ENCODE measurements at places on chromosomes 2 and 18.

- DNase-seq: peak; percentile 41
Measured at GRCh38 chr2:36785179-36785795, 88.8 kb downstream of the VIT start.

GRCh38 chr2:33619028-33619427, 19.9 kb upstream of the FAM98A start:
- no peak for DNase-seq

DNA sequence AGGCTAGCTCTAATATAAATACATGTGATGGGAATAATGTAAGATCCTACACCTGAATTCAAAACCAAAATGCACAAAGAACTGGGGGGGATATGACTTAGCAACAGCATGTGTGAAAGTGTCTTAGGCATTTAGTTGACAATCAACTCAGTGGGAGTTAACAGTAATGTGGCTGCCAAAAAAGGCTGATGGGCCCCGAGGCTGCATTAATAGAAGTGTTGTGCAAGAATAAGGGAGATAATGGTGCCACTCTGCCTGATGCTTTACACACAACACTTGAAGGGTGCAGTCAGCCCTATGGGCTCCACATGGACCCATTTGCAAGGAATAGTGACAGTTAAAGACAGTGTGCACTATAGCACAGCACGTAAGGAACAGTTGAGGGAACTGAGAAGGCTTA, 649.4 kb upstream of the ZEB2 start:
- DNase-seq: no peak

DNA sequence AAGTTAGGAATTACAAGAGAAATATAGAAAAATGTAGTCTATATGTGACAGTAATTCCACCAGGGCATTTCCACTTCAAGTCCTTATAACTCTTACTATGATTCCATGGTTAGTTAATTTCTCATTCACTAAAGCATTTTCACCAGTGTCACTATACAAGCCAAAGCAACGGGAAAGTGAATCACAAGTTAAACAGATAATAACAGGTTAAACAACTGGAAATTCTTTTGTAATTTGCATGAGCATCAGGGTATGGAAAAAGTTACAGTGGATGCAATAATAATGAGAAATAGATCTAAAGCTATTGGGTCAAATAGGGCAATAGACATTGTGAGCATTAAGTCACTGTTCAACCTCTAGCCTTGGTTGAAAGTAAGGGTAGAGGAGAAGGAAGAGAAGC, 88.9 kb upstream of the ST6GAL2 start:
- DNase-seq: no peak

DNA sequence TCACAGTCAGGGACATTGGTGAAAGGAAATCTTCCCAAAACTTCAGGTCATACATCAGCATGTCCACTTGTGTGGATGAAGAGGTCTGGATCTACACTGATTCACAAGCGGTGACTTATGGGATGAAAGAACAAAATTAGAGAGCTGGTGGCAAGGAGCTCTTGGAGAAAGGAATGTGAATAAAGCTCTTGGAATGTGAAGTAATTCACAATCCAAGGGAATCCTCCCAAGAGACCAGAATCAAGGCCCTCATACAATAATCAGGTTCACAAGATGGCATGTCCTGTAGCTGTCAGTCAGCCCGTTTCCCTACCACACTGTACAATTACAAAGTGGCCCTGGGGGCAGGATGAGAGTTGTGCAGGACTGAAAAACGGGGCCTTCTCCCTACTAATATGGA, 96.2 kb downstream of the MRPS9 start:
- DNase-seq: no peak

- DNase-seq: no peak
Measured at GRCh38 chr2:99545604-99546003, 55.8 kb upstream of the REV1 start.

GRCh38 chr2:34731292-34731691, 1132.2 kb upstream of the FAM98A start:
- no peak for DNase-seq

DNA sequence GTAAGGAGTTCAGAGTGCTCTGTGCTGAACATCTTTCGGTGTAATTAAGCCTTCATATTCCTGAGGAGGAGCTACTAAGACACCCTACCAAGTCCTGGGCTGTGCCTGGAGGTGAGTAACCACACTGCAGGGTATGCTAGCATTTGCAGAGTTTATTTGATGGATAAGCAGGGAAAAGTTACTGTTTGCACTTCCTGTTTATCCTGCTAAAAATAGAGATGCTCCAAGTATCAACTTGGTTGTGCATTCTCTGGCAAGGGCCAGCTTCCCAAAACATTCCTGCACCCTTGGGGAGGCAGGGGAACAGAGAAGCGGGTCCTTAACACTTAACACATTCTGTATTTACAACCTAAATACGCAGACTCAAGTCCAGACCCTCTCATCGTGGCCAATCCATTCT, 49.8 kb downstream of the PARD6G start:
- no peak for DNase-seq

- no peak for DNase-seq
Measured at GRCh38 chr2:215522237-215522636, 86.4 kb upstream of the FN1 start.

- DNase-seq: no peak
Measured at GRCh38 chr2:221569425-221569845, 2.7 kb downstream of the EPHA4 start.

- peak; percentile 1 for DNase-seq
Measured at GRCh38 chr2:228048838-228049490, 132.5 kb downstream of the SPHKAP start.

DNA sequence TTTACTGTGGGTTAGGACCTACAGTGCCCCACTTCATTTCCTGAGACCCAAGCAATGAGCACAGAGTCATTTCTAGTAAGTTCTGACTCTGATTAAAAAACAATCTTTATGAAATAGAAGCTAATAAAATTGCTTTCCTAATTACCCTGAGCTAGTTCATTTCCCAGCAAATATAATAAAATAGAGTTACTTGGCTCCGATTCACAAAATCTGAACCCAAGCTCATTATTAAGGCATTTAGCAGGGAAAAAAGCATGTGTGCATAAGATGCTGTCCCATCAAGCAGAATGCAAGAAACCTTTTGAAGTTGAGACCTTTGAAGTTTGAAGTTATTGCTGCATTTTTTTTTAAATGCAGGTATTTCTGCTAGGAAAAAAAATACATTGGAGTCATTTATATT, 629.1 kb downstream of the BCL11A start:
- DNase-seq: no peak

- DNase-seq: no peak
Measured at GRCh38 chr2:206798000-206798399, 32.6 kb downstream of the FASTKD2 start.

GRCh38 chr2:47555368-47555767, 152.4 kb downstream of the MSH2 start:
- DNase-seq: no peak

DNA sequence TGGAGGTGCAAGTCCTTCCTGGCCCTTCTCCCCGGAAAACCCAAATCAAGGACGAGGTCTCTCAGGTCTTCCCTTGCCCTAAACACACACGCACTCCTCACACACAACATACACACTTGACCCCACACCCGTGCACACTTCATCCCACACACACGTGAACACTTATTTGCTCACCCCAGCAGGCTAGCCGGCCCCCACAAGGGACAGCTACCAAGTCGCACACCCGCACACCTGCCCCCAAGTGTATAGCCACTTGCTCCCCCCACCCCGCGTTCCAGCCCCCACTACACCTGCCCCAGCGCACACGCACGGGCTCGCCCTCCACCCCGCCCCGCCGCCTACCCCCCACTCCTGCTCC, 359 bp downstream of the TGFBRAP1 start:
- peak; percentile 25 for DNase-seq

DNA sequence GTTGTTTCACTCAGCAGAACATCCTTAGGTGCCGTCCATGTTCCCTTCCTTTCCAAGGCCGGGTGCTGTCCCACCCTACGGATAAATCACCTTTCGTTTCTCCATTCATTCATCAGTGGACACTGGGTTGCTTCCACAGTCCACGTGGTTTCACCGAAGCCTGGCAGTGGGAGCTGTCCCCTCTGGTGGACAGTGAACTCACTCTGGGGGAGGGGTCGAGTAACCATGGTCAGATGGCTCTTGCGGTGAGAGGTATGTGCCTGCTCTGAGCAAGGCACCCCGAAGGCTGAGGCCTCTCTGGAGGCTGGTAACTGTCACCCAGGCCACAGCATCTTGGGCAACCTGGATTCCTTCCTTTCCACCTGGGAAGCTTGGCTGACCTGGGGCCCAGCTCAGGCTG, 61.5 kb upstream of the TWIST2 start:
- DNase-seq: no peak

- DNase-seq: peak; percentile 75
Measured at GRCh38 chr18:62526098-62527025, 3.5 kb downstream of the ZCCHC2 start.

DNA sequence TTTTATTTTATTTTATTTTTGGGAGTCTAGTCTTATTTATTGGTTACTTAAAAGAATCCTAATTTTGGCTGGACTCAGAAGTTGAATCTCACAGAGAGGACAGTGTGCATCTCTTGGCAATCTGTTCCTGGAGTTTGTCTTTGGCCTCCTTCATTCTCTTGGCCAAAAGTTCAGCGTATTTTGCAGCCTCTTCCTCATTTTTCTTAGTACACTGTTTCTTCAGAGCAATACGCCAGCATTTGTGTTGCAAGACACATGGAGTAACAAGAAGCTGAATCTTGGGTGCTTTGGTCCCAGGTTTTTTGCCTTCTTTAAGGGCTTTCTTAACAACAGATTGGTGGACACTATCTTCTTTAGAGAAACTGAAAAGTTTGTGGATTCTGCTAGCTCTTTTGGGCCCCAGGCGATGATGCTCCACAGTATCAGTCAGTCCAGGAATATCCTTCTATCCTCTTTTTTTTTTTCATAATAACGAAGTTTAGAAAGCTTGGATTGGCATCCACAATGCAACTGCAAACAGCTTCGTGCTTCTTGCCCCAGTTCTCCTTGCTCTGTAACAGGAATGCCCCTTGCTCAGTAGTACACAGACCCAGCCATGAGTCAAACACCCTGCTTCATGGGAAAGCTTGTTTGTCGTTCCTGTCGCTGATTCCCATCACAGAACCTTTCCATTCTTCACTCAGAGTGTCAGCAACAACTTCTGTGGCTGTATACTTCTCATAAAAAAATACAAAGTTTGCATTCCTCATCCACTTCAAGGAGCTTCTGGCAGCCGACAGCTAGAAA, 34.8 kb upstream of the RFX8 start:
- DNase-seq: no peak

DNA sequence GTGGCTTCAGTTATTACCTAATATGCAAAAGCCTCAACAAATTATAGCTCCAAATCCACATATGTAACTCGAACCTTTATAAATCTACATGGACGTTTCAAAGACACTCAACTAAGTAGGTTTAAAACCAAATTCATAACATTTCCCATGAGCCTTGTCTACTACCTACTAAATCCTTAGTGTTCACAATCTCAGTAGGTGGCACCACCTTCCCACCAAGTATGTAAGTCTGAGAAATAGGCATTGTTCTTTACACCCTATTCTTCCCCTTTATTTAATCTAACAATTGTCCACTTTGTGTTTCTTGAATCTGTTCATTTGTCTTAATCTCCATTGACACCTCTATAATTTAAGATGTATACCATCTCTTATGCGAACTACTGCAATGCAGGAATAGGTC, 4.6 kb downstream of the PIGN start:
- DNase-seq: no peak

GRCh38 chr2:221969087-221969829, 329.5 kb downstream of the PAX3 start:
- DNase-seq: peak; percentile 21

- DNase-seq: no peak
Measured at GRCh38 chr18:42425025-42425424, 470.0 kb downstream of the PIK3C3 start.

- DNase-seq: no peak
Measured at GRCh38 chr18:35029770-35030169, 11.4 kb upstream of the MAPRE2 start.

All from SK-N-DZ (cell line).